Activated CD8-positive, alpha-beta memory T cell treated with anti-CD3 and anti-CD28 coated beads, Interleukin-2, amount 50 U/mL, for 4 hours (primary cell): ENCODE measurements at places on chromosomes 5 and 9.
A peak's percentile ranks its signal among the peaks of the same experiment; 100 is the strongest.

DNA sequence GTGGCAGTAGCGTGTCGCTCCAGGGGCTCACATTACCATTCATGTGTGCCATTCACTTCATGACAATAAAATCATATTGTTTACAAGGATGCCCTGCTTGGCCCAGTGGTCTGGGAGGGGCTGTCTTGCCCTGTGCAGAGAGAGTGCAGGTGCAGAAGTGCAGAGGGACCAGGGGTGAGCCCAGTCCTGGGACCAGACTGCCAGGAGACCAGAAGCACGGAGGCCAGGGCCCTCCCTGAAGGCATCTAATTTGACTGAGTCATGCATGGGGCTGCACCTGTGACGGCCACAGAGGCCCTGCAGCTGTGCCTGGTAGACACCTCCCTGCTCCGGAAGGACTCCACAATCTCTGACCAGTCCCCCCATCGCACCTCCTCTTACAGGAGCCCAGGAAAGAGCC, 164.4 kb upstream of the FOXD4L5 start:
- DNase-seq: no peak

DNA sequence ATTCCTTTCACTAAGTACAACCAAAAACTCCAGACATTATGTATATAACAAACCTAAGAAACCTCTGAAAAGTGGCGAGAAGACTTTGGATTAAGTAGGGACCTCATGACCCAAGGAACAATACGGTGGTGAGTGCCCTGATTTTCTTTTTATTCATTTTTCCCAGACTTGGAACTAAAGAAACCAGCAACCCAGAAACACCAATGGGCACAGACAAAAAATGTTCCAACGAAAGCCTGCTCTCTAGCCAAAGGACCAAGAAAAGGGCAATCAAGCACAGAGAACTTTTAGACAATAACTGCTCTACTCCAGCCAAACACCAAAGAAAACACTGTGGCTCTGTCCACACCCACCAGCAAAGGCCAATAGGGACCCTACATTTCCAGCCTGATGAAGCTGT, 66.2 kb upstream of the SSBP2 start:
- DNase-seq: no peak

GRCh38 chr9:130117376-130117775, 54.8 kb upstream of the NCS1 start:
- no peak for DNase-seq

DNA sequence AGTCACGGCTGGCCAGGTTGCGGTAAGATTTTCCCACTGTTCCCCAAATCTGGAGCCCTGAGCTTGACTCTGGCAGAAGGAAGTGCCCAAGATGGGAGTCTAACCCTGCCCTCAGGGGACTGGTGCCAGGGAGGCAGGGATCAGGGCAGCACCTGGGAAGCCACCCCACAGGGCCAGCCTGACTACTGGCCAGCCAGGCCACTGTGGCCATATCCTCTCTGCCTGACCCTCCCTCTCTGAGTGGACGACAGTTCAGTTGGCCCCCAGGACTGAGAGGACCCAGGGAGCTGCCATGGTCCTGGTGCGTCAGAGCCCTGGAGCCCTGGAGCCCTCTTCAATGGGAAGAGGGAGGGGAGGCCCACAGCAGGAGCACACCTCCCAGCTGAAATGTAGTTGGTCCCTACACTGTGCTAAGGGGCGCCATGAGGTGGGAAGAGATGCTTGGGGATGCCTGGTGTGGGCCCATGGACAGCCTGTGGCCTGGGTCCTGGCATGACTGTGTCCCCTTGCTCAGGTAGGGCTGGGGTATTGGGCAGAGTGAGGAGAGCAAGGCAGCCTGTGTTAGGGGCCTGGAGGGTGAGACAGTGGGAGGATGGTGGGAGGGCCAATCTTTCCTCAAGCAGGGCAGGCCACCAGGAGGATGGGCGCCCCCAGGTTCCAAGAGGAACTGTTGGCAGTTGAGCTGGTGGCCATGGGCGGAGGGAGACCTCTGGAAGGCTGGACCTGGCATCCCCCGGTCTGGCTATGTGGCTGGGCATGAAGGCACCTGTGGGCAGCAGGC, 81.1 kb downstream of the PHF2 start:
- peak; percentile 10 for DNase-seq

DNA sequence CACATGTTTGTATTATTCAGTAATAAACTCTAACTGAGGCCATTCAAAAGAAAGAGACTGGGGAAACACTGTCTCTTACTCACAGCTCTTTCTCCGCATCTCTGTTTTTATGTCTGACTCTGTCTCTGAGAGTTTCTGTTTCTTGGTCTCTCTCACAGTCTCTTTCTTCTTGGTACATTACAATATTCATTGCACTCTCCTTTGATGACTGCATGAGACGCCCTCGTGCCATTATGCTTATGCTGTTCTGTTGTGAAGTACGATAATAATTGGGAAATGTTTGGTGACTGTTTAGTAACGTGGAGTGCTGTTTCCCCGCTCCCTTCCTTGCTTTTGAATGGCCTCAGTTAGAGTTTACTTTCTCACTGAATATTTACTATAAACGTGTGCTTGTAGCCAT, 25.3 kb upstream of the TLX3 start:
- DNase-seq: no peak

GRCh38 chr9:135905380-135906258, 1.7 kb downstream of the CAMSAP1 start:
- peak; percentile 61 for DNase-seq

GRCh38 chr9:38362852-38363588, 29.5 kb upstream of the ALDH1B1 start:
- DNase-seq: no peak

DNA sequence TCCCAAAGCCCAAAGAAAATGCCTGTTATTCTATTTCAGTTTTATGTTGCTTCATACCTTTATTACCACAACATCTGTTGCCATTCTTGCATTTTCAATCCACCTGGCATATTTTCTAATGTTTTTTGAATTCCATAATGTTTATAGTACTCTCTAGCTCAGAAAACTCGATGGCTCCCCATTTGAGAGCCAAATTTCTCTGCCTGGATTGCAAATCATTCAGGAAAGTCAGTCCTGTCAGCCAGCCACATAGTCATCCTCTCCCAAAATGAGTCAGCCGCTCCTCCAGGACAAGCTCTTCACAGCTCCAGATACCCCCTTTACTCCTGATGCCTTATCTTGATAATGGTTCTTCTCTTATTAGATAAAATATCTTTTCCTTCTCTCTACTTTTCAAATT, 78.2 kb upstream of the ADCY2 start:
- DNase-seq: no peak

GRCh38 chr9:124257844-124258606, at the start of gene NEK6:
Gene NEK6 (plus strand): TSS chr9:124257949. CDS start chr9:124301965, 44,016 bp downstream.
- peak; percentile 29 for DNase-seq

- DNase-seq: no peak
Observed at GRCh38 chr9:131885144-131885609, 145.3 kb upstream of the RAPGEF1 start.

- DNase-seq: no peak
Observed at GRCh38 chr5:169945831-169946261, 34.4 kb downstream of the INSYN2B start.

- DNase-seq: no peak
Observed at GRCh38 chr9:8268881-8269280, 469.3 kb upstream of the DMAC1 start.

DNA sequence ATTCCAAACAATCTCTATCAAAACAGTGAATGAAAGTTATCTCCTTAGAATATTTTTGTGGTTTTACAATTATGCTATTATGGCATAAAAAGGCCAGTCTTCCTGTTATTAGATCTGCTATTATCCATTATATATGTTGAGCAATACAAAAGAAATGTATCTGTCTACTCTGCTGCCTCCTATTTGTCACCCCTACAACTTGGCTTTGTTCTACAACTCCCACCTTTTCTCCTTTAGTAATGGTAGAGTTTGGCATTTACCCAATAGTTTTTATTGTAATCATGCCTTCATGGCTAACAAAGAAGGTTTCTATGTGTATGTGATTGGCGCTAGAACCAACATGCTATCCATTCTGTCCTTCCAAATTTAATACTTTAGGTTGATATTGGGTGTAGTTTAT, 189.2 kb upstream of the PRDM9 start:
- DNase-seq: no peak

DNA sequence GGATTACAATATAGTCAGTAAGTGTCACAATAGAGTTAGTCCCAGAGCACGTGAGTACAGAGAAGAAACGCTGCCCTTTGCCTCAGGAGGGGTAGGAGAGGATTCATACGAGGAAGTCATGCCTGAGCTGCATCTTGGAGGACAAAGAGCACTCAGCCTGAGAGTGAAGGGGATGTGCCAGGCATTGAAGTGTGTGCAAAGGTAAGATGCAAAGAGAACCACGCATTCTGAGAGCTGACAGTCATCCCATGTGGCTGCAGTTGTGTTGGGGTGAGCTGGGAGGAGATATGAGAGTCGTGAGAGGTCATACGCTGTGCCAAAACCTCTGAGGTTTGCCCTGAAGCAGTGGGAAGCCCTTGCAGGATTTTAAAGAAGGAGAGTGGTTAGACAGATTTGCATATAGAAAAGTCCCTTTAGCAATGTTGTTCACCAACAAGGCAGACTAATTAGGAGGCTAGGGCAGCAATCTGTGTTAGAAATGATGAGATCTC, 97.5 kb downstream of the PIP5K1B start:
- no peak for DNase-seq

DNA sequence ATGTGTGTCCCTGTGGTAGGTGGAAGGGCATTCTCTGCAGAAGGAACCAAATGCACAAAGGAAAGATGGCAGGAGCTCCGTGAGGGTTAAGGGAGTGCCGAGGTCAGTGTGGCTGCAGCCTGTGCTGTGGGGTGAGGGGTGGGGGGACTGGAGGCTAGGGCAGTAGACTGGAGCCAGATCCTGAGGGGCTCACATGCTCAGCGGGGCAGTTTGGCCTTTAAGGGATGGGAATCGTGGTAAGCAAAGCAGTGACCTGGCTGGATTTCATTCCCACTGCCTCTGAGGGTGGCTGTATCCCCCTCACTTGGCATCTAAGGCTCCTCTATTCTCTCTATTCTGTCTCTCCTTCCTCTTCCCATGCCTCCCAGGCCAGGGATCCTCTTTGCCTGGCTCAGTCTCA, 15.6 kb downstream of the PITX1 start:
- DNase-seq: no peak

DNA sequence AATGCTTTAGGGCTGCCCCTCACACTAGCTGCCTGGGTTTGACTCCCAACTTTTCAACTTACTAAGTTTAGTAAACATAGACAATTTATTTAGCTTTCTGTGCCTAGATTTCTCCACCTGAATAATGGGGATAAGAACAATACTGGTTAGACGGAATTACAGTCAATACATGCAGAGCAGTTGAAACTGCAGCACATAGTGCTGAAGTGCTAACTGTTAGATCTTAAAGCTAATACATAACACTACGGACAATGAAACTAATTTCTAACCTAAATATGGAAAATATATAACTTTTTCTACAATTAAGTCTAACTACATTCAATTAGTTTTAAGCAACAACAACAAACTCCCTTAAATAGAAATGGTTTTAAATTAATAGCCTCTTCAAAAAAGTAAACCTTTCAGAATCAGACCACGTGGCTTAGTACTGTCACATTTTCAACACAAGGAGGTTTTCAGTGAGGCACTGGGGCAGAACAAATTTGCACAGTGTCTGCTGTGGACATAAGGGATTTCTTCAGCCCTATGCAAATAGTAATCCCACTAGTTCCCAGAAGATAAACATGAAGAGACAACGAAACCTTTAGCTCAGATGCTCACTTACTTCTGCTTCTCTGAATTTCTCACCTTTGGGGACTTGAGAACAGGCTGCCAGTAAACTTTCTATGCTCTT, 293.4 kb downstream of the EDIL3 start:
- no peak for DNase-seq

- no peak for DNase-seq
Observed at GRCh38 chr9:89342213-89342612, 23.9 kb downstream of the SECISBP2 start.

GRCh38 chr5:157247267-157247666, 18.7 kb upstream of the CYFIP2 start:
- no peak for DNase-seq

- no peak for DNase-seq
Observed at GRCh38 chr9:109506097-109506712, 8.1 kb upstream of the PTPN3 start.

- no peak for DNase-seq
Observed at GRCh38 chr9:125431741-125432271, 170.2 kb downstream of the GAPVD1 start.

DNA sequence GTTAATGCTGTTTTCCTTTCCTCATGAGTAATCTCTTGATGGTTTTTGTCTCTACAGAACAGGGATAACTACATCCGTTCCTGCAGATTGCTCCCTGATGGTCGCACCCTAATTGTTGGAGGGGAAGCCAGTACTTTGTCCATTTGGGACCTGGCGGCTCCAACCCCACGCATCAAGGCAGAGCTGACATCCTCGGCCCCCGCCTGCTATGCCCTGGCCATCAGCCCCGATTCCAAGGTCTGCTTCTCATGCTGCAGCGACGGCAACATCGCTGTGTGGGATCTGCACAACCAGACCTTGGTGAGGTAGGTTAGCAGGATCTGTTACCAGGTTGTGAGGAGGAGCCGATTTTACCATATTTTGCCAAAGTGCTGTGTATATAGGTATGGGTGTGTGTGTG, 148.2 kb downstream of the TLE4 start:
- no peak for DNase-seq

GRCh38 chr5:131459216-131459615, 175.8 kb downstream of the RAPGEF6 start:
- no peak for DNase-seq

GRCh38 chr5:172815631-172816030, 18.4 kb upstream of the ERGIC1 start:
- no peak for DNase-seq

DNA sequence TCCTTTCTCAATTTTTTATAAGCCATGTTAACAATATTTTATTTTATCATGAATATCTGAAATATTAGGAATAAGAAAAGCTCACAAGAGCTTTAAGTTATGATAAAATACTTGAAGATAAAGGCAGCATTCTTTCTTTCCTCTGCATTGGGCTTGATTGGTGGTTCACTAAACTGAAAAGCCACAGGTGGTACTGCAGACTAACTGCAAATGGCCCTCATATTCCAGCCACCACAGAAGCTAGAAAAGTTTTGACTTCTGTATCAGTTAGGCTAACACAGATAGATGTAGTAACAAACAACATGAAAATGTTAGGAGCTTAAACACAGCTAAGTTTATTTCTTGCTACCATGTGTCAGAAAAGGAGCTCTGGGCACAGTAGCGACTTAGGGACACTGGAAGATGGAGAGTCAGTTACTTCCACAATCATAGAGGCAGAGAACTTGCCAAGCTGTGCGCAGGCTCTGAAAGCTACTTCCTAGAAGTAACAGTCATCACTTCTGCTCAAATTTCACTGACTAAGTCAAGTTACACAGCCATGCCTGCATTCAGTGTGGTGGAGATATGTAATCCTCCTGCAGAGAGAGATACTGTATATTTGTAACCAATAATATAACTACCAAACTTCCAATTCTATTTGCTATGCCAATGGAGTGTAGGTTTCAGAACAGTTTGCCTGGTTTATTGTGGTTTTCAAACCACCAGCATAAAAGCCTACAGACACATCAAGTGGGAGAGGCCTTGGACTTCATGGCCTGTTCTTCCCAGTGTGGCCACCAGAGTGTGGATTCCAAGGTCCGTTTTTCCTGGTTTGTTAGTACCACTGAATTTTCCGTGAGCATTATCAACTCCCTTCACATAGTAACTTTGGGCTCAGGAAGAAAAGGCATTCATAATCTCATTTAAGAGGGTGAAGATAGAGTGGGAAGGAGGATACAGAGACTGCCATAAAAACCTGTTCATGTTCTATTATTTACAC, 268.3 kb downstream of the PJA2 start:
- no peak for DNase-seq

GRCh38 chr5:78132507-78132906, 162.0 kb downstream of the AP3B1 start:
- DNase-seq: no peak

GRCh38 chr5:97231025-97231636, 48.1 kb upstream of the RIOK2 start:
- DNase-seq: no peak

- no peak for DNase-seq
Observed at GRCh38 chr5:111401906-111402305, 110.4 kb downstream of the STARD4 start.
